A549 treated with Mapracorat at 1 μM for 4 hours (cell line): ENCODE measurements at places on chromosomes 3 and 15. TPM values are rescaled to one million over a fixed set of nuclear protein-coding genes. Genes with fewer than 3 reads are reported as not detected.

Gene FMN1
- total RNA-seq: 0.21 to 0.43 TPM (median 0.28 TPM) in 5 replicates

Gene TM4SF18
- total RNA-seq: 33.6 to 37.3 TPM (median 34.3 TPM) in 5 replicates

Gene PDCD10
- total RNA-seq: 51.2 to 66.0 TPM (median 53.6 TPM) in 5 replicates

Gene CDHR4
- total RNA-seq: 0.10 to 0.64 TPM (median 0.22 TPM) in 5 replicates

Gene SYNPR
- total RNA-seq: not detected in 5 replicates

Gene AHSG
- total RNA-seq: 0.08 to 0.11 TPM in 2 of 5 replicates, not detected in the others

Gene MESP2
- 0.27 to 0.72 TPM (median 0.46 TPM) in 5 replicates for total RNA-seq

Gene CSTA
- 0.93 to 1.4 TPM (median 1.1 TPM) in 5 replicates for total RNA-seq

Gene ZKSCAN7
- not detected in 5 replicates for total RNA-seq

Gene FNDC3B
- 23.5 to 34.9 TPM (median 31.0 TPM) in 5 replicates for total RNA-seq

Gene TSPAN3
- 366 to 474 TPM (median 430 TPM) in 5 replicates for total RNA-seq

Gene SLC22A13
- total RNA-seq: not detected in 5 replicates

Gene POPDC2
- 0.16 to 0.87 TPM (median 0.49 TPM) in 5 replicates for total RNA-seq

Gene LRRC31
- total RNA-seq: not detected in 5 replicates

Gene CLRN1
- not detected in 5 replicates for total RNA-seq

Gene RGMA
- total RNA-seq: 0.10 to 0.56 TPM (median 0.22 TPM) in 5 replicates

Gene IQSEC1
- 12.5 to 20.2 TPM (median 17.9 TPM) in 5 replicates for total RNA-seq

Gene IL17RE
- 1.2 to 1.7 TPM (median 1.4 TPM) in 5 replicates for total RNA-seq

Gene XYLB
- total RNA-seq: 2.5 to 4.3 TPM (median 4.0 TPM) in 5 replicates

Gene COL6A5
- 0.05 TPM in 1 of 5 replicates, not detected in the others for total RNA-seq

Gene IGDCC3
- 0.09 to 0.19 TPM (median 0.12 TPM) in 5 replicates for total RNA-seq

Gene RBP2
- total RNA-seq: not detected in 5 replicates

Gene CCR8
- not detected in 5 replicates for total RNA-seq

Gene STRC
- 0.12 to 0.30 TPM (median 0.23 TPM) in 4 of 5 replicates, not detected in the other for total RNA-seq

Gene CP
- 4.5 to 7.7 TPM (median 5.5 TPM) in 5 replicates for total RNA-seq

Gene NR2F2
- total RNA-seq: 18.0 to 24.1 TPM (median 21.4 TPM) in 5 replicates

Gene ANKUB1
- total RNA-seq: not detected in 5 replicates

Gene WWTR1
- 136 to 167 TPM (median 150 TPM) in 5 replicates for total RNA-seq

Gene TLR9
- 0.07 TPM in 1 of 5 replicates, not detected in the others for total RNA-seq

Gene CCDC39
- total RNA-seq: not detected in 5 replicates

Gene SLC49A4
- total RNA-seq: 12.6 to 15.4 TPM (median 13.5 TPM) in 5 replicates

Gene DGKG
- 5.7 to 11.4 TPM (median 7.2 TPM) in 5 replicates for total RNA-seq

Gene SELENOK
- total RNA-seq: 16.9 to 27.7 TPM (median 20.9 TPM) in 5 replicates

Gene ARL14
- total RNA-seq: 0.22 to 0.58 TPM (median 0.40 TPM) in 5 replicates

Gene CISH
- 0.32 to 0.79 TPM (median 0.57 TPM) in 5 replicates for total RNA-seq

Gene LDHAL6B
- total RNA-seq: not detected in 5 replicates

Gene GOLGA8S
- total RNA-seq: 0.10 to 0.23 TPM (median 0.18 TPM) in 5 replicates

Gene SLC6A20
- 0.02 TPM in 1 of 5 replicates, not detected in the others for total RNA-seq

Gene EPHB1
- 0.03 to 0.25 TPM (median 0.23 TPM) in 5 replicates for total RNA-seq

Gene C3orf20
- total RNA-seq: 0.06 to 0.07 TPM in 2 of 5 replicates, not detected in the others

Gene TMEM158
- total RNA-seq: 8.2 to 15.2 TPM (median 12.6 TPM) in 5 replicates

Gene ALS2CL
- 6.8 to 10.5 TPM (median 7.9 TPM) in 5 replicates for total RNA-seq

Gene NTRK3
- total RNA-seq: 14.9 to 26.3 TPM (median 24.5 TPM) in 5 replicates

Gene FBXW12
- not detected in 5 replicates for total RNA-seq

Gene WDR49
- not detected in 5 replicates for total RNA-seq

Gene KAT2B
- total RNA-seq: 5.4 to 9.0 TPM (median 5.7 TPM) in 5 replicates

Gene LHFPL4
- 0.04 to 0.41 TPM (median 0.06 TPM) in 5 replicates for total RNA-seq

Gene CORO2B
- total RNA-seq: 3.0 to 4.1 TPM (median 3.2 TPM) in 5 replicates

Gene RNF13
- total RNA-seq: 32.7 to 56.1 TPM (median 37.2 TPM) in 5 replicates

Gene CEP63
- total RNA-seq: 11.2 to 18.9 TPM (median 12.9 TPM) in 5 replicates

Gene CLSTN2
- total RNA-seq: 0.02 to 0.08 TPM (median 0.04 TPM) in 5 replicates

Gene PATL2
- 0.23 to 0.29 TPM (median 0.23 TPM) in 3 of 5 replicates, not detected in the others for total RNA-seq

Gene PLCL2
- 4.6 to 5.6 TPM (median 4.8 TPM) in 5 replicates for total RNA-seq

Gene PLAAT1
- 0.17 TPM in 1 of 5 replicates, not detected in the others for total RNA-seq
